AG20443 (cell line): ENCODE measurements at places on chromosomes 1 and 21.

- DNase-seq = no peak
Measured at GRCh38 chr1:199861020-199861795, 166.3 kb upstream of the NR5A2 start.

GRCh38 chr1:84386716-84387479 lies 11.4 kb upstream of the DNASE2B start:
- DNase-seq = no peak

GRCh38 chr1:43312663-43313515 lies 12.1 kb downstream of the TIE1 start:
- no peak for DNase-seq

DNA sequence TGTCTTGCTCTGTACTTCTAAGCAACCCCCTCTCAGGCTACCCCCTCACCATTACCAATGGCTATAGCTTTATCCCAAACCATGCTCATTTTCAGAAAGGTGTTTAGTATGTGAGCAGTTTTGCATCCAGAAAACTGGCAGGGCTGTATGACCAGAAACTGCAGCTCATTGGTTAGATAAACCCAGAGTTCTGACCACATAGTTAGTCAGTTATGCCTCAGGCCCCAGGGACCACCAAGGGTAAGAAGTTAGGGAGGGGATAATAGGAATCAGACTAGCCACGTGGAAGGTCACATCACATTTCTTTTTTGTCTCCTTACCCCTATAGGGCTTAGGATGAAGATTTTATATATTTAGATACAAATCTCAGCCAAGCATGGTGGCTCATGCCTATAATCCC lies 1.2 kb downstream of the ITGA10 start:
- peak; percentile 52 for DNase-seq

- no peak for DNase-seq
Measured at GRCh38 chr1:234473118-234473517, 5.9 kb downstream of the TARBP1 start.

- DNase-seq = no peak
Measured at GRCh38 chr1:192343344-192343743, 26.6 kb downstream of the RGS21 start.

DNA sequence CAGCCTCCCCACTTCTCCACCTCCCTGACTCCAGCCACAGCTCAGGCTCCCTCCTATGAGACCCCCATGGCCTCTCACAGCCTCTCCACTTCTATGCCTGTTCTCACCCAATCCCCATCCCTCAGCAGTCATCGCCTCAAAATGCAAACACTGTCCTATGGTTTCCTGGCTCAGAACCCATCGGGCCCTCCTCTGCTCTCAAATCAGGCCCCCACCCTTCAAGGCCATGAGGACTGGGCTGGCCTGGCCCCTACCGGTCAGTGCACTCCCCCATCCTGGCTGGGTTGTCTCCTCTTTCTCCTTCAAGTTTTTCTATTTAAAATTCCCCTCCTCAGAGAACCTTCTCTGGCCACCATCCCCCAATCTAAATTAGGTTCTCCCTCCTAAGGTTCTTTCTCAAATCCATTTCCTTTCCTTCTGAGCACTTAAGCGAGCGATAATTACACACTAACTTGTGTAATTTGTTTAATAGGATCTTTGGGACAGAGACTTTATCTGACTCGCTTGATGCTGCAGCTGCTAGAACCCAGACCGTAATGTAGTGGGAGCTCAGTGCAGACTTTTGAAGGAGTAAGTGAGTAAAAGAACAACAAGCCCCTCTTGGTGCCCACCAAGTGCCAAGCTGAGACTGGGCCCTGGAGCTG lies 347.2 kb downstream of the MATN1 start:
- DNase-seq = no peak

GRCh38 chr1:230896779-230897178 lies 28.5 kb upstream of the C1orf198 start:
- no peak for DNase-seq

DNA sequence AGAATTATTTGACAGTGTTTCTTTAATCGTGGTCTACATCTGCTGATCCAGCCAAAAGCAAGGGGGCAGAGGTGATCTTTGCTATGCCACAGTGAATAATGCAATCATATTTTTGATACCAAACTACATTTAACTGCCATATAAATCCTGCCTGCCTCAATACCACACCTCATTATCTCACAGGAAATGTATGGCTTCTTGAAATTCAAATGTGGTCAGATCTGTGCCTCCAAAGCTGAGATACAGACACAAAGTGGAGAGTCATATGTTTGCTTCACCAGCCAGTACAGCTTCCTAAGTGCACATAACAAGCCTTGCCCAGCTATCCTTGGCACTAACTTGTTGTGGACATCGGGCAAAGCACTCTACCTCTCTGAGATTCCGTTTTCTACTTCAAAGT lies 250.0 kb upstream of the NFIA start:
- DNase-seq = no peak

GRCh38 chr1:30280572-30280971 lies 442.8 kb downstream of the MATN1 start:
- DNase-seq = no peak

- no peak for DNase-seq
Measured at GRCh38 chr1:59879996-59880505, 46.5 kb downstream of the CYP2J2 start.

GRCh38 chr1:108049178-108049819 lies 84.3 kb upstream of the VAV3 start:
- peak; percentile 52 for DNase-seq

DNA sequence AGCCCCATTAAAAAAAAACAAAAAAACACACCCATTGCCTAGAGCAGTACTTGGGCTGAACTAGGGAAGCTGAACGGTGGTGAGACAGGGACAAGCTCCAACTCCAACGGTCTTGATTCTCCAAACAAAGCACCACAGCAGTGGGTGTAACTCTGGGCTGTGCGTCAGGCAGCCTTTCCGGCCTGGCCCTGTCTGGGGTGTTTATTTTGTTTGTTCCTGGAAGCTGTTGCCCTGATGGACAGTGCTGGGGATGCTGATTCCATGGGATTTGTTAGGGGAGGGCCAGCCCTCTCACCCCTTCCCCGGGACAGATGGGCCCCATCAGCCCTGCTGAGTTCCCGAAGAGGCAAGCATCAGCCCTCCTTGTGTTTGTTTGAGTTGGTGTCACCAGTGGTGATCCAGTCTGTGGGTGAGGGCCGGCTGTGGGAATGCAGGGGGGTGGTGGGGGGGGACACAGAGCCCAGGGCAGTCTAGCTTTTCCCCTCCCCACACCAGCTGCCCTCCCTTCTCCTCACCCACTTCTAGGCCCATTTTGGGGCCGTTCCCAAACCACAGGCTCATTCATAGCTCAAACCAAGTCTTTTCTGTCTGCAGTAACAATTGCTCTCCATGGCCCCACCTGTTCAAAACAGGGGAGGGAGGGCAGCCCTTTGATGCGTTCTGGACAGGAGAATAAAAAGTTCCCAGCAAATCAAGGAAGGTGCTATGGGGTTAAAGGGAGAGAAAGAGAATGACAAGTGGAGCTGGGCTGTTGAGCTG lies 4.5 kb downstream of the WNT2B start:
- peak; percentile 34 for DNase-seq

GRCh38 chr1:27380766-27381733 lies 2.1 kb downstream of the CD164L2 start:
- DNase-seq = no peak

- DNase-seq = no peak
Measured at GRCh38 chr1:180211860-180212229, 18.2 kb upstream of the LHX4 start.

DNA sequence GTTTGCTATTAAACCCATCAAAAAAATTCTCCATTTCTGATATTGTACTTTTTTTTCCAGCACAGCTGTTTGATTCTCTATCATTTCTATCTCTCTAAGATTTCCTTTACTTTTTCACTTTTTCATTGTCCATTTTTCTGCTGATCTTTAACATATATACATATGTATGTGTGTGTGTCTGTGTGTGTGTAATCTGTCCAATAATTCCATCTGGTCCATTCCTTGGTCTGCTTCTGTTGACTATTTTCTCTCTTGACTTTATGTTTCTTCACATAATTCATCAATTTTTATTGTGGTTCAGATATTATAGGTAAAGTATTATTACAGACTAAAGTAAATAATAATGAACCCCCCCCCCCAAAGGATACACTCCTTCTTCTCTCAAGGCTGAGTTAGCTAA lies 84.2 kb downstream of the RGS7 start:
- DNase-seq = no peak
